Body of pancreas (tissue), 4 donors: ENCODE measurements at places on chromosomes 3 and 15. TPM values are rescaled to one million over a fixed set of nuclear protein-coding genes. Genes with fewer than 3 reads are reported as not detected.
A peak's percentile ranks its signal among the peaks of the same experiment; 100 is the strongest.

Gene TMCO5A
- not detected for total RNA-seq

Gene LRRC34
- total RNA-seq = not detected

Gene DPPA2
- not detected for total RNA-seq

Gene LRRC49
- total RNA-seq = 7.3 TPM

Gene ALDH1A2
- total RNA-seq = 2.1 TPM

Gene GP9
- not detected for total RNA-seq

Gene TTLL13
- total RNA-seq = not detected

Gene GOLGA6L7
- total RNA-seq = not detected

Gene ZNF660
- 6.3 TPM for total RNA-seq

Gene SGO1
- total RNA-seq = 2.0 TPM

Gene SLITRK3
- total RNA-seq = not detected

GRCh38 chr15:69906256-69907185, 191.2 kb downstream of the TLE3 start:
- DNase-seq = no peak

GRCh38 chr3:169454060-169454317, 209.5 kb downstream of the MECOM start:
- DNase-seq = no peak

DNA sequence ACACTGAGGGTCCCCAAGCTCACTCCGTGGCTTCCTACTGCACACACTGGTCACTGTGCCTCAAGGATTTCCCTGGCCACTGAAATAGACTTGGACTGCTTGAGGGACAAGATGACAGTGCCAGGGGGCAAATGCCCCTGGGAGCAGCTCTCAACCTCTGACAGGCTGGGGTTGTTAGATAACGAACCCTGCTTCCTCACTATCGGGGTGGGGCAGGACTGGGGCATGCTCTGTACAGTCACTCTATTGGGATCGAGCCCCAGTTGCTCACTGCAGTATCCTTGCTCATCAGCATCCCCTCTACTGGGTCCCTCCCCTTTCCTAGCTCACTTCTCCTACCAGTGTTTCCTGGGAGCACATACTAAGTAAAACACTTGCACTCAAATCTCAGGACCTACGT, 610.8 kb downstream of the NTRK3 start:
- no peak for DNase-seq

GRCh38 chr15:48458876-48459275, 127.6 kb downstream of the DUT start:
- DNase-seq = no peak

GRCh38 chr15:60184579-60184978, 180.5 kb downstream of the FOXB1 start:
- no peak for DNase-seq

DNA sequence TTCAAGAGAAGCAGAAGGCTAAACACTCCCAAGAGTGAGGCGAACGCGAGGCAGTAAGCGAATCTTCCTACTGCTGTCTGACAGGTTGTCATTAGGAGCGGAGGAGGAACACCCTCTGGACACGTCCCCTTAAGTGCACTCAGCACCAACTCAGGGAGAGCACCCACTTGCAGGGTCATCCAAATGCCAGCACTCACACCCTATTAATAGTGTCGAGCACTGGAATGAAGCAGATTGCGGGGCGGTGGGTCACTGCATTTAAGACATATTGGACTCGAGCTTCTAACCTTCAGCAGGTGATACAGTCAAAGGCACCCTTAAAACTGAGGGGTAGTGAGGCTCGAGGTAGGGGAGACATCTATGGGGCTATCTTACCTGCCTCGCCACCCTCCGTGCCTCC, 28.7 kb downstream of the SH3BP5 start:
- no peak for DNase-seq

DNA sequence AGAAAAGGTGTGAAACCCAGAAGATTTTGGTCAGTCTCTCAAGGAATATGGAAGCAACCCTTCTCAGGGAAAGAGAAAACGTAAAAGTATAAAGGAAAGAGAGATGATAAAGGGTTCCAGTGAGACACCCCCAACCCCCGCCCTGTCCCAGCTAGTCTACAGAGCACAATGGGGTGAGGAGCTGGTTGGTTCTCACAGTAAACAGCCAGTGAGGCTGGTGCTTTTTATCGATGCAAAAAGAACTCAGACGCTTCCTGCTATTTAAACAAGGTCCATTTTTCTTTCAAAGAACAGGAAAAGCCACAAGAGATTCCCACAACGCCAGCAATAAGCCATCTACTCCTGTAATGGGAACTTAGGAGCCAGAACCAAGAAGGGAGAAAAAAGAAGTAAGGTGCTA, 65.9 kb downstream of the CHAC1 start:
- no peak for DNase-seq

DNA sequence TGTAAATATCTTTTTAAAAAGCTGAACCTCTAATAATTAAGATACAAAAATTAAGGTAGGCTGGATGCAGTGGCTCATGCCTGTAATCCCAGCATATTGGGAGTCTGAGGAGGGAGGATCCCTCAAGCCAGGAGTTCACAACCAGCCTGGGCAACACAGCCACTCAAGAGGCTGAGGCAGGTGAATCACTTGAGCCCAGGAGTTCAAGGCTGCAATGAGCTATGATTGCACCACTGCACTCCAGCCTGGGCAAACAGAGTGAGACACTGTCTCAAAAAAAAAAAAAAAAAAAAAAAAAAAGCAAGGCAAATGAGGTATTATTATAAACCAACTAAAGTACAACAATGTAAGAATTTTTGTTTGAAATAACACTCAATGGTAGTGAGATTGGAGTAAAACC, 47.6 kb downstream of the EFHB start:
- DNase-seq = no peak

GRCh38 chr3:181230258-181230657, 240.7 kb upstream of the DNAJC19 start:
- DNase-seq = peak; percentile 11

DNA sequence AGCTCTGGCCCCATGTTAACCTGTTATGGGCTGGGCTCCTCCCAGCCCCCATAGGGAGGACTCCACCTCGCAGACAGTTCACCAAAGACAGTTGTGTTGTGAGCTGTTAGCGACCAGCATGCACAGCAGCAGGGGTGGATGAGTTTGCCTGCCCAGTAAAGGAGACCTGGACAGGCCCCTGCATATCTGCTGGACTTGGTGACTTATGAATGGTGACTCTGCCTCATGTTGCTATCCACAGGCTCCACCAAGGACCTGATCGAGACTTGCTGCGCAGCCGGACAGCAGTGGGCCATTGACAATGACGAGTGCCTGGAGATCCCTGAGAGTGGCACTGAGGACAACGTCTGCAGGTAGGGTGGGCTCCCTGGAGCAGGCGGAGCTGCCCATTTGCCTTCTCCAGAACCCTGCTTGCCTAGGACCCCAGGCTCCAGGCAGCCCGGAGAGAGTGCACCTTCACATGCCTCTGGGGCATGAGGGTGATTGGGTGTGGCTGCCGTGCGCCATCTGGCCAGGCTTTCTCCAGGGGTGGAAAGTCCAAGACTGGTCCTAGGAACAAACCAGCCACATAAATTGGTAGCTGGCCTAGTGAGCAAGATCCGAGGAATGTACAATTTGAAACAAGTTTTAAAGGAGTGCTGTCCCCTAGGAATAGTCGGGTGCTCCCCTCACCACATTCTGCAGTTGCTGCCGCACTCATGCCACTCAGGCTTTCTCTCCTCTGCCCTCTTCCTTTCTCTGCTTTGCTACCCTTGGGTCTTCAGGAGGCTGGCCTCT, 59.1 kb downstream of the FBLN2 start:
- no peak for DNase-seq

- DNase-seq = no peak
Observed at GRCh38 chr3:29552051-29552450, 271.2 kb downstream of the RBMS3 start.

- no peak for DNase-seq
Observed at GRCh38 chr15:99578809-99579208, 13.0 kb downstream of the MEF2A start.

GRCh38 chr3:134611516-134611915, 39.3 kb downstream of the KY start:
- DNase-seq = no peak

- DNase-seq = no peak
Observed at GRCh38 chr15:70712271-70712670, 51.1 kb downstream of the UACA start.

GRCh38 chr3:156396851-156397250, 158.1 kb downstream of the SSR3 start:
- no peak for DNase-seq

DNA sequence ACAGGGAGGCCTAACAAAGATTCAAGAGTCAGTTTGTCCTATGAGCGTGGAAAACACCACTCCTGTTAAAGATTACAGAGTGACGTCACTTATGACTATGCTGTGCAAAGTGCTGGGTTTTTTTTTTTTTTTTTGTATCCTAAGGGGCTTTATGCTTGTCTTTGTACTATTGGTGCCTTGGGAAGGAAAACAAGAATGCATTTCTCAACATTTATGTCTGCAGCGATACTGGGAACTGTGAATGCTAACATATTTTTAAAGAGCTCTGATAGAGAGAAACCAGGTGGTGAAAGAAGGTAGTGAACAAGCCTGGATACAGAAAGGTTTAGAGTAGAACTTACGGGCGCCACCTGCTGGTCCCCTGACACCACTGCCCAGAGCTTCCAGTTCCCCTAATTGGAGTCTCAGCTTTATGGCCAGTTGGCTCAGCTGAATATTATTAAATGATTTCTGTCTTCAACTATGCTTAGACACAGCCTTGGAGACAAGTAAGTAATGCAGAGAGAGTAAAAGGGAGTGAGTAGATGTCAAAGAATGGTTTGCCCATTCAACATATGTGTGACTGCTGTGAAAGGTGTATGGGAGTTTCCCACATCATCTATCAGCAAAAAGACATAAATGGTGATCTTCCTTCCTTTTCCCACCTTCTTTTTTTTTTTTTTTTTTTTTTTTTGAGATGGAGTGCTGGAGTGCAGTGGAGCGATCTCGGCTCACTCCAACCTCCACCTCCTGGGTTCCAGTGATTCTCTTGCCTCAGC, 807.9 kb upstream of the CFAP20DC start:
- peak; percentile 90 for DNase-seq

GRCh38 chr15:88710027-88710715, 71.4 kb downstream of the ISG20 start:
- DNase-seq = no peak

DNA sequence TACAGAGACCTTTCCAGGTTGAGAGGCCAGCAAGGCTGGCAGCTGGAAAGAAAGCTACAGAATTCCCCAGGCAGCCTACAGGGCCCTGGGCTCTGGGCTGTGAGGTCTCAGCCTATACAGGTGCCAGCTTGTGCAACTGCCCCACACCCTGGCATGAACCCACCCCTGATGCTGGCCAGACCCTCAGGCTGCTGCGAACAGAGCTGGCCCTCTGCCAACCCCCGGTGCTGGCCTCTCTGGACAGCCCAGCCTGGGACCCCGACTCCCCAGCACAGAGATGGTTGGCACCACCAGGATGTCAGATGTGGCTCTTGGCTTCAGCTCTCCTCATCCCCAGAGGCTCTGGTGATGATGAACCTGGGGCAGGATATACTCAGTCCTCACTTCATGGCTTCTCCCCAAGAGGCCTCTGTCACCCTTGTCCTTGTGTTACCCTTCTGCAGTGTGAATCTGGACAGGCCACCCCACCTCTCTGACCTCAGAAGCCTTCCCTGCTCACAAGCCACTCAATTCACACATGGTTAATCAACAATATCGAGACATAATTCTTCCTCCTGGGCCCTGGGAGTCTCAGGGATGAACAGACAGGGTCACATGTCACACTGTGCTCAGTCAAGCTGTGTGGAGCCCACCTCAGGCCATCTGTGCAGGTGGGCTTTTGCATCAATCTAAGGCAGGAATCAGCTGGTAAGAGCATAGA, 11.0 kb upstream of the BFSP2 start:
- no peak for DNase-seq
